ENCODE measurements at places on chromosomes 16 and 17.

- DNase-seq: no peak
Measured at GRCh38 chr16:13036600-13036999, 135.2 kb downstream of the SHISA9 start.

- no peak for DNase-seq
Measured at GRCh38 chr16:16080465-16081065, 131.1 kb downstream of the ABCC1 start.

DNA sequence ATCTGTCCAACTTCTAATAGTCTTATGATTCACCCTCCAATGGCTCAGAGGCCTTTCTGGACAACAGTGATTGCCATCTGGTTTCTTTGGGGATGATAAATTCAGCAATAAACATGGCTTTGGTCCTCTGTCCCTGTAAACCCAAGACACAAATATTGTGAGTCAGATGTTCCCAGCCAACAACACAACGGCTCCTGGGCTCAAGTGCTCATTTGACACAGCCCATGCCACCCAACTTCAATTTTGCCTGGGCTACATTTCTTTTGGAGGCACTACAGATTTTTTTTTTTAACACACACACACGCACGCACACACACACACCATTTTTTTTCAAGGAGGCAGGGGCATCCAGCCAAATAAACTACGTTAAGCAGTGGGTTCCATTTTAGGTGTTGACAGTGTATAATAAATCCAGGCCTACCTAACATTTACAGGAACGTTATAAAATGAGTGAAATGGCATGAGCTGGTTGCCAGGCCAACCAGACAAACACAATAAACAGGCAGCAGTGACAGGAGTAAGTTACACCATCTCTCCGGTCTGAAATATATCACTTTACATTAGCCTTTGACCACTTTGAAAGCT lies 939.9 kb upstream of the SOX9 start:
- no peak for DNase-seq

DNA sequence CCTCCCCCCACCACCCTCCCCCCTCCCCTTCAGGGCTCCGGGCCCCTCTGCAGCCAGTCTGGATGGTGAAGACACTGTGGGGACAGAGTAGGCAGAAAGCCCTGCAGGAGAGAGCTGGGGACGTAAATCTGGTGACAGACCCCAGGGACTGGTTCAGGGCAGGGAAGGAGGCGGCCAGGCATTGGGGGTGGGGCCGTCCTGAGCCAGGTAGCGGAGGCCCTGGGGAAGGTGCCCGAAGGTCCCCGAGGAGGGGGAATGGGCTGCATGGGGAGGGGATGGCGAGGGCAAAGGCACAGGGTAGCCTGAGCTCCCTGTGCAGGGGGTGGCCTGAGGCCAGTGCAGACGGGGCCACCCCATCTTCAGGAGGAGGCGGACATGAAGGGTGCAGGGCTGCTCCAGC lies 26.3 kb upstream of the CACNA1H start:
- no peak for DNase-seq

DNA sequence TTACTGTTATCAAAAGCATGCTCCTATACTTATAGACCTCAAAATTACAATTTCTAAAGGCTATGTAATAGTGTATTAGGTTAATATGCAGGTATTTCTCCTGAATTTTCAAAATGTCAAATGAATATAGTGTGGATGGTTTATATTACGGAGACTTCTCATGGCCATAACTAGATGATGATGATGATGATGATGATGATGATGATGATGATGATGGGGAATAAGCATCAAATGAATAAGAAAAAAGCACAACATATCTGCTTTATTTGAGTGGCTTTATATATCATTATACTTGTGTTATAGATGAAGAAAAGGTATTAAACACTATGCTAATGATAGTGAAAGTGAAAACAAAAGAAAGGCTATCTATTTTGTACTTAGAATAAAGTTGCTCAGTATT lies 53.9 kb downstream of the CDC27 start:
- DNase-seq: no peak

DNA sequence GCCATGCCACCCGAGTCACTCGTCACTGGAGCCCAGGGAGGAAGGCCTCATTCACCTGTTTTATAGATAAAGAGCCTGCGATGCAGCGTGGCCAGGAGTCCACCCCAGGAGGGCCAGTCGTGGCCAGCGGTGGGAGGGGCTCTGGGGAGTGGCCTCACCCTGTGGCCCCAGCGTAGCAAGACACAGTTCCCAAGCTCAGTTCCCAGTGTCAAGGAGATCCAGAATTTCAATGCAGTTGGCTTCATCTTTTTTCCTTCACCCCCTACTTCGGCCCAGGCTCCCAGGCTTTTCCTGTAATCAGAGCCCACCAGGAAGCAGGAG lies 84.0 kb downstream of the ABR start:
- no peak for DNase-seq
